ENCODE measurements at places on chromosomes 12 and 14.

- H3K27ac ChIP-seq, result no peak overlapping the region
- peaks cover 34% of the 10 kb centered on the region for H3K36me3 ChIP-seq
- H3K27me3 ChIP-seq, result no peaks in the 10 kb centered on the region
- no peak overlapping the region for H3K4me3 ChIP-seq
Observed at GRCh38 chr12:4296751-4297150, 23.2 kb downstream of the CCND2 start.

DNA sequence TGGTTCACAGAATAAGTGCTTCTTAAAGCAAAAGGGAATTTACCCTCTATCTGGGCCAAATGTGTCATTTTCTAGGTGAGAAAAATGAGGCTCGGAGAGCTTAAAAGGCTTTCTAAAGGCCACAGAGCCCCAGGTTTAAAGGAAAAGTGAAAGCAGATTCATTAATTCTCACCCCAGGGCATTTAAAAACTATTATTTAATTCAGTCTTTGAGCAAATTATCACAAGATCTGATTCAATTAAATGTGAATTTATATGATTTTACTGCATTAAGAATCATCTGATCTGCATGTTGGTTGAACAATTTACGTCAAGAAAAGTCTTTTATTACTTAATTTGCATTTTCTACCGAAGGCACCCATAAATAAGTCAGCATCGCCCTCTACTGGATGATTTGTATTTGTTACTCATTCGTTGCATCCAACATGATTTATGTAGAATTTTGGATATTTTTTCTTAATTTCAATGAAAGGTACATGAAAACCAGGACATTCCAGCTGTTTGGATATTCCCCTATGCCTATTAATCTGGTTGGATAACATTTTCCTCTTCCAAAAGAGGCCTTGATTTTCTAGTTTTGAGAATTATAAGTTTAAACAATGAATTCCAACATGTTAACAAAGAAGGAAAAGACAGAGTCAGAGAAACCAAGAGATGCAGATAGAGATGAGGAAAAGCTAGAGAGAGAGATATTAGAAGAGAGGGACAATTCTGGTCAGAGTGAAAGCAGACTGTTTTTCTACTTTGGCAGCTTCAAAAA lies 19.1 kb upstream of the DHRS7 start:
- DNase-seq, result no peak
- no peaks in the 10 kb centered on the region for H3K27me3 ChIP-seq
- no peak overlapping the region for H3K27ac ChIP-seq
- H3K4me1 ChIP-seq, result no peaks in the 10 kb centered on the region
- H3K4me3 ChIP-seq, result no peak overlapping the region

DNA sequence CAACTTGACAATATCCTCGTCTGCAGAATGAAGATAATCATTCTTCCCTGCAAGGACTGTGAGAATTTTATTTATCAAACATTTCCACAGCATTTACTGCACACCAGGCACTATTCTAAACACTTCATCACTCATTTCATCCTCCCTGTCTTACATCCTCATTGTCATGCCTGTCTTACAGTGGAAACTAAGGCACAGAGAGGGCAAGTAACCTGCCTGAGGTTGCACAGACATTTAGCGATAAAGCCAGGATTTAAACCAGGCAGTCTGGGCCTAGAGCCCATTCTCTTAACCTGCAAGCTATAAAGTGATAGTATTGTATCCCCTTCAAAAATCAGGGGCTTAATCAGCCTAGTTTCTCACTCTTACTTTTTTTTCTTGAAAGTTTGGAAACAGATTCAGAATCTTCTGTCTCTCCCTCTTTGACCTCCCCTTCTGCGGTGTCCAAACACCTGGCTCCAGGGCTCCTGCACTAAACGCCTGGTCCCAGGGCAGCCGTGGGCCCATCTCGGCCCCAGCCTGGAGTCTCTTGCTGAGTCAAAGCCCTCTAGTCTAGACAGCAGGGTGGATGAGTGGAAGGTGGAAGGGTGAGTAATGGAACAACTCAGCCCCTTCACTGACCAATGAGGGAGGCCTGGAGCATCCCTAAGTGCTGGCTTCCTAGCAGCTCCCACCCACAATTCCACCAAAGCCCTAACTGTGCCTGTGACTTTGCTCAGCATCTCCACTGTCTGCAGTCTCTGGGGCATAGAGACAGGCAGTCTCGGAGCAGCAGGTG lies 12.5 kb downstream of the ISM2 start:
- H3K27me3 ChIP-seq, result no peaks in the 10 kb centered on the region
- no peak overlapping the region for H3K4me3 ChIP-seq
- DNase-seq, result no peak

GRCh38 chr14:104048758-104049507 lies 36.6 kb upstream of the ASPG start:
- no peak overlapping the region for H3K27ac ChIP-seq
- DNase-seq, result no peak
- H3K4me3 ChIP-seq, result no peak overlapping the region
- no peaks in the 10 kb centered on the region for H3K4me1 ChIP-seq

GRCh38 chr12:65511134-65511834 lies 232.8 kb downstream of the MSRB3 start:
- H3K4me1 ChIP-seq, result peaks cover 2% of the 10 kb centered on the region
- DNase-seq, result no peak
- H3K27me3 ChIP-seq, result no peaks in the 10 kb centered on the region

DNA sequence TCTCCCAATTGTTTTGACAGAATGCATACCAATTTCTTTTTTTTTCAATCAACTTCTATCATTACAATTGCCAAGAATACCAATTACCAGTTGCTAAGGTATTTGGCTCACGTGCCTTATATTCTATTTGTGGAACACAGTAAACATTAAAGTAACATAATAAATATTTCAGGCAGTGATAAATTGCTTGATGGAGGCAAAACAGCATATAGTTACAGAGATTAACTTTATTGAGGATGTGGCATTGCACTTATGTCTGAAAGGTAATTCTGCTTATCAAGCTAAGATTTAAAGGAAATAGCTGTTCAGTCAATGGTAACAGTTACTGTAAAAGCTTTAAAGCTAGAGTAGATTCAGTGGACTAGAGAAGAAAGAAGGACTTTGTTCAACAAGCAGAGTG lies 1107.8 kb downstream of the FSCB start:
- H3K36me3 ChIP-seq, result no peaks in the 10 kb centered on the region
- no peak for DNase-seq
- no peak overlapping the region for H3K4me3 ChIP-seq
- H3K4me1 ChIP-seq, result no peaks in the 10 kb centered on the region

- H3K4me1 ChIP-seq, result peaks cover 17% of the 10 kb centered on the region
- H3K27me3 ChIP-seq, result no peaks in the 10 kb centered on the region
- no peak overlapping the region for H3K27ac ChIP-seq
Observed at GRCh38 chr12:49811961-49812401, 16.2 kb downstream of the NCKAP5L start.

Measured in iPS DF 6.9 (cell line).